DMS 273 treated with DMSO at 0.1 percent for 48 hours (cell line): ENCODE measurements at places on chromosomes 5 and 9.

- peak; percentile 33 for DNase-seq
These were observed 89.8 kb downstream of the LIFR start for GRCh38 chr5:38466424-38467189.

GRCh38 chr9:133276923-133277322 is 1.9 kb upstream of the ABO start:
- DNase-seq: no peak

- no peak for DNase-seq
These were observed 134.6 kb downstream of the TMC1 start for GRCh38 chr9:72656021-72656420.

DNA sequence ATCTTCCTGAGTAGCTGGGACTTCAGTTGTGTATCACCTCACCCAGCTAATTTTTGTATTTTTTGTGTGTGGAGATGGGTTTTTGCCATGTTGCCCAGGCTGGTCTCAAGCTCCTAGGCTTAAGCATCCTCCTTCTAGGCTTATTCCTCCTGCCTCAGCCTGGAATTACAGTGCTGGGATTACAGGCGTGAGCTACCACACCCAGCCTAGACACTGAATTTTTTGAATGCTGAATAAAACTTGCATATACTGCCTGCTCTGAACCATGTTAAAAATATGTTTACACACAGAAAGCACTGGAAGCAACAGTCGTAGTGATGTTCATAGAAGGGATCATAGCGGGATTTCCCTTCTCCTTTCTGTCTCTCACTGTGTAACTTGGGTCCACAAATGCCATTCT is 121.3 kb upstream of the ICE1 start:
- DNase-seq: no peak

DNA sequence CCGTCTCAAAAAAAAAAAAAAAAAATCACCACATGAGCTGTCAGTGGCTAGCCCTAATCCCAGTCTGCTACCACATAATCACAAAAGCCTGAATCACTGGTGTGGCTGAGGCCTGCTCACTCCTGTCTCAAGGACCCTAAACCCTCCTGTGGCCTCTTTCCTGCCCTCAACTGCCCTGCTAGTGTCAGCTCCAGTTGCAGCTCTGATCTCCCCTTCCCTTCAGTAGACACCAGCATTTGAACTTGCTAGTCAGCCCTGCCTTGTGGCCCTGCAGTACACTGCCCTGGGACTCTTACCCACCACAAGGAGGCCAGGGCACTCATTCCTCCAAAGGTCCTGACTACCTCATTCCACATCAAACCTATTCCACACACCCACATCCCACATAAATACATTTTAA is 9.5 kb upstream of the P4HA2 start:
- DNase-seq: no peak

GRCh38 chr5:125699860-125700259 is 723.3 kb upstream of the GRAMD2B start:
- DNase-seq: no peak

GRCh38 chr5:3320317-3320875 is 275.2 kb upstream of the IRX1 start:
- DNase-seq: no peak

GRCh38 chr5:65184780-65185179 is 296.9 kb downstream of the ADAMTS6 start:
- no peak for DNase-seq

GRCh38 chr5:173807181-173807655 is 80.9 kb upstream of the CPEB4 start:
- no peak for DNase-seq

GRCh38 chr5:83672646-83673045 is 48.0 kb downstream of the HAPLN1 start:
- DNase-seq: no peak

DNA sequence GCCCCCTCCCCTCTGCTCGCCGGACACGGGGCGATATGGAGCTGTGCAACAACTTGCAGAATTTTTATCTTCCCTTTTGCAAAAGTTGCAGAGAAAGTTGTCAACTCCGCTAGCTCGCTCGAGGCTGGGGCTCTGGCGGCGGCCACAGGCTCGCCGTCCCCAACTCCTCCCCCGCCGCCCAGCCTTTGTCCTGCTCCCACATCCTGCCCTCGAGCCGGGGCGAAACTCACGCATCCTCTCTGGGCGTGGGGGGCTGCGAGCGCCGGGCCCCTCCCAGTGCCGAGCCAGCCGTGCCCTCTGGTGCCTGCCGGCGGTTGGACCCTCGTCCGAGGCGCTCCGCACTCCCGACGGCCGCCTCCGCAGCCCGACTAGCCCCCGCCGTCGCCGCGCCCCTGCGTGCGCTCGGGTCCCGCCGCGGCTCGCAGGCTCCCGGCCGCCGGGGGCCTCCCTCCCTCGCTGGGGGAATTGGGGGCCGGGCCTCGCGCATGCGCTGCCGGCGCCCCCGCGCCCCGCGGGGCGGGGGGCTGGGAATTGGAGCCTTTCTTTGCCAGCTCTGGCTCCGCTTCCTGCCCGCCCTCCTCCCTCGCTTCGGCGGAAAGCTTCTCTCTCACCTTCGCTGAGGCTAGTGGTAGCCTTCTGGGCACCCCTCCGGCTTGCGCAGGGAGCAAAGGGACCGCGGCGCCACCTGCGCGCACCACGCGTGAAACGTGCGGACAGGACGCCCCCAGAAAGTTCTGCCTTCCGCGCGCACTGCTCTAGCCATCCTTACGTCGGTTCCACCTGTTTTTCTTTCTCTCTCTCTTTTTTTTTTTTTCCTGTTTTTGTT is at the start of gene CCNJL:
CCNJL (minus strand) TSS at position 431 of the 826 bp plus-strand sequence. CDS start 641 bp downstream, outside the sequence.
- DNase-seq: no peak

DNA sequence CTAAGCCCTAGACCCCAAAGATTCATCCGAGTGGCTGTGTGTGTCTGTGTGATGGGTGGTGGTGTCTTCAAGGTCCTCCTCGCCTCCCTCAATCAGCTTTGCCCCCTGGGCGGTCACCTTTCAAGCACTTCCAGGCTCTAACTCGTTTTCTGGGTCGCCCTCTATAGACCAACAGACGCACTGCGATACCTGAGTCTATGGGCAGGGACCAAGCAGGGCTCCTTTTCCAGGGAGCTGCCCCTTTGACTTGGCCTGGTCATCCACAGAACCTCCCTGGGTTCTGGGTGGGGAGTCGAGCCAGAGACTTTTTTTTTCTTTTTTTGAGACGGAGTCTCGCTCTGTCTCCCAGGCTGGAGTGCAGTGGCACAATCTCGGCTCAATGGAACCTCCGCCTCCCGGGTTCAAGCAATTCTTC is 1.1 kb downstream of the SLC27A4 start:
- peak; percentile 37 for DNase-seq

DNA sequence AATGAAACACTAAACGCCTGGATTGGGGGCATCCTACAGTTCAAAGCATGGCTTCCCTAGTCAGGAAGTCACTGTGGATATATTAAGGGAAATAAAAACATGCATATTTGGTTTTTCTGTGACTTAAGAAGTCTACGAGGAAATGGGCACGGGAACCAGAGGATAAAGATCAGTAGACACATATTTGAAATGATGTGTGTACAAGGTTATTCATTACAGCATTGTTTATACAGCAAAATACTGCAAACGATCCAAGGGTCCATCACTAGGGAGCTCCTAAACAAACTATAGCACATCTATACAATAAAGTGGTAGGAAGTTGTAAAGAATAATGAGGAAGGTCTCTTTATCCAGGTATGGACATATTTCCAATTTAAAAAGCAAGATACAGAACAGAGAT is 71.8 kb downstream of the EFNA5 start:
- DNase-seq: no peak

GRCh38 chr5:170333161-170333910 is 35.8 kb upstream of the LCP2 start:
- DNase-seq: no peak

GRCh38 chr5:105687493-105687892 is 1983.2 kb downstream of the EFNA5 start:
- DNase-seq: no peak

DNA sequence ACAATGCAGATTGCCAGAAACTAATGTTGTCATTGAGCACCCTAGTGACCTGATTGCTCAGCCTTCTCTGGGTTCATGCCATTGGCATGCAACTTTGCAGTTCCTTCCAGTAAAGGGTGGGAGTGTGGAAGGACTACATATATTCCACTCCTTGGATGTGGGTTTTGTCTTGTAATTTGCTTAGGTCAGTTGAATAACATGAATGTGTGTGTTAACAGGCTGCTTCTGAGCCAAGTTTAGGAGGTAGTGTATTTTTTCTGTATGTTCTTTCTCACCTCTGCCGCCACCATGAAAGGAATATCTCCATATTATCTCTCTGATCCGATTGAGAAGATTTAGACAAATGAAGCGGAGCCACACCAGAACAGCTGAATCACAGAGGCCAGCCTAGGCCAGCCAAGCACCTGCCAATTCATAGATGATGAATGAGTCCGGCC is 1929.6 kb upstream of the CDH6 start:
- DNase-seq: no peak

DNA sequence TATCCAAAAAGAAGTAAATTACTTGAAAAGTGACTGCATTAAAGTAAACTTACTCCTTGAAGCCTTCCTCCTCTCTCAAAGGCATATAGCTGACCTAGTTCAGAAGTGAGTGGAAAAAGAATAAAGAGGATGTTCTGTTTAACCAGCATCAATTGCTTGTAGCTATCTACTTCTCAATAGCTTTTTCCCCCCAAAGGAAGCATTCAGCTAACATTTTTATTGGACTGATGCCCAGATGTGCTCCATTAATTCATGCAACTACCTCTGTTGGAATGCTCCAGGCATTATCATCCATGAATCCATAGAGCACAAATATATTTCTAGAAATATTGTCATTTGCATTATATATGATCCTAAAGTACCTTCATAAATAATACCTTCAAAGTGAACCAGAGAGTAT is 132.8 kb downstream of the RASEF start:
- DNase-seq: no peak

DNA sequence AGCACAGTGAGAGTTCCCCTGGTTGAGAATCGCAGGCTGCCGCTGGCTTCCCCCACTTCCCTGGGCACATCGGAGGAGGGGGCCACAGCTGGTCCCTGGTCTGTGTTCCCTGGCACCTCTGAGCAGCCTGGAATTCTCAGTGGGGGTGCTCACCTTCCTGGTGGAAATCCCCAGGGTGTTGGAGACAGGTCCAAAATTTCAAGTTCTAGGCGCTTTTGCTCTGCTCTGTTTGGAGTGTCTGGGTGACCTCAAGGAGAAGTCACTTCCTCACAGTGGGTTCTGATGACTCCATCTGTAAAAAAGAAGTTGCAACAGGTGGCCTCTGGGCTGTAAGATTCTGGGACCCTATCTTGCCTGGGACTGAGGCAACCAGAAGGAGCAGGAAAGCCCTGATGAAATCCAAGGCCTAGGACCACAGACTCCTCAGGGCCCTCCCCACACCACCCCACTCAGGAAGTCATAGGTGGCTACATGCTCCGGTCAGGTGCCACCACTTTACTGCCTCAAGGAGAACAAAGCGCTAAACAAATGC is at the start of gene TRAF1:
TRAF1 (minus strand) TSS at position 400 of the 532 bp plus-strand sequence. CDS start 721 bp downstream, outside the sequence.
- DNase-seq: no peak

DNA sequence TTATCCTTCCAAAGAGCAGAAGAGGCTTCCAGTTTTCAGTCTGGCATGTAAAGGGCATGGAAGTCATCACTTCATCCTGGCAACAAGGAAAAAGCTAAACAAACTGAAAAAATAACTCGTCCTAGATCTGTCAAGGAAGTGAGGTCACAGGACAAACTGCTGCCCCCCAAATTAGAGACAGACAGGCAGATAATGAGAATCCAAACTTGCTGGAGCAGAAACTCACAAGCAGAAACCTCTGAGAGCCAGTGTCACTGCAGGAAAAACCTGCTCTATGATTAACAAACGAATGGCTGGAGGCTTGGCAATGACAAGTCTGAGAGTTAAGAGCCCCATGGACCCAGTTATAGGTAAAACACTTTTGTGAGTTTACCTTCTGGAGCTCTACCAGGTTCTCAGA is 18.9 kb upstream of the MLANA start:
- no peak for DNase-seq

DNA sequence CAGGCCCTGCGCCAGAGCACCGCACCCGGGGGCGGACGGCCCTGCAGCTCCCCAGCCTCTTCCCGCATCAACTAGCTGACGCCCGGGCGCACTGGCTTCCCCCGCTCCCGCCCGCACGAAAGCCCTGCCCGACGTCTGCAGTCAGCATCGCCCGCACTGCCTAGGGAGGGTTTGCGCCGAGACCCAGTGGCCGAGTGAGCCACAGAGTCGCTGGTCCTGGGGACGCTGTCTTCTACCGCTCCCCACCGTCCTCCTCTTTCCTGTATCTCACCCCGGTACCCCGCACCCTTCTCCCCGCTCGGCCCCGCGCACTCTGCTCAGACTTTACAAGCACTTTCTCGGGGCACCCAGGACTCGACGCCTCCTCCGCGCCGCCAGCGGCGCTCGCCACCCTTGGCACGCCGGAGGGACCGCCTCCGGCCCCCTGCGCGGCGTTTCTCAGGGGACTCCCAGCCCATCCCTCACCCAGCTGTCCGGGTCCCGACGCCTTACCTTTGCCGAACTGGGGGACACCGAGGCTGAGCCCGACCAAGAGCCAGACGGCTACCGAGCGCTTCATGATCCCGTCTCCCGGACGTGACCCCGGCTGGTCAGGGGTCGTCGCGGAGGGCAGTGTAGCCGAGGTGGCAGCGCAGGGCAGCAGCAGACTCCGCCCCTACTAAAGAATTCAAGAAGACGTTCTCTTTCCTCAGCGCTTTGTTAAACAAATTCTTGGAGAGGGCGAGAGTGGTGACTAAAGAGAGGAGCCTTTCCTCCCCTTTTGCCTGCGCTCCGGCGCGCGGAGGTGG is 670 bp downstream of the EDIL3 start:
- no peak for DNase-seq

DNA sequence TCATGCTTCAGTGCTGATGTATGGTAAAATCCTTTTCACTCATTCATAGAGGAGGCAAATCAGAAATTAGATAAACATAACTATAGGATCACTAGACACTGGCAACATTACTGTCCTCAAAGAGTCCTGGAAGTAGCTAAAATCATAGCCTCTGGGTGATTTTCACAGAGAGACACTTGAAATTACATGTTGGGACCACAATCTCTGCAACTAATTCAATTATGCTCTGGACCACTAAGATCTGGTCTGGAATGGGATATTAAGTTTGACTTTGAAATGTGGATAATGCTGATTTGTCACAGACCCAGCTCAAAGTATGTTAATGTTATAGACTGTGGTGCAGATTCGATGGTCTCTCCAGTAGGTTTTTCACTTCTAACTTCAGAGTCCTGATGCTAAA is 214.6 kb upstream of the CCNH start:
- DNase-seq: no peak
